ENCODE measurements at places on chromosomes 11 and 22.

DNA sequence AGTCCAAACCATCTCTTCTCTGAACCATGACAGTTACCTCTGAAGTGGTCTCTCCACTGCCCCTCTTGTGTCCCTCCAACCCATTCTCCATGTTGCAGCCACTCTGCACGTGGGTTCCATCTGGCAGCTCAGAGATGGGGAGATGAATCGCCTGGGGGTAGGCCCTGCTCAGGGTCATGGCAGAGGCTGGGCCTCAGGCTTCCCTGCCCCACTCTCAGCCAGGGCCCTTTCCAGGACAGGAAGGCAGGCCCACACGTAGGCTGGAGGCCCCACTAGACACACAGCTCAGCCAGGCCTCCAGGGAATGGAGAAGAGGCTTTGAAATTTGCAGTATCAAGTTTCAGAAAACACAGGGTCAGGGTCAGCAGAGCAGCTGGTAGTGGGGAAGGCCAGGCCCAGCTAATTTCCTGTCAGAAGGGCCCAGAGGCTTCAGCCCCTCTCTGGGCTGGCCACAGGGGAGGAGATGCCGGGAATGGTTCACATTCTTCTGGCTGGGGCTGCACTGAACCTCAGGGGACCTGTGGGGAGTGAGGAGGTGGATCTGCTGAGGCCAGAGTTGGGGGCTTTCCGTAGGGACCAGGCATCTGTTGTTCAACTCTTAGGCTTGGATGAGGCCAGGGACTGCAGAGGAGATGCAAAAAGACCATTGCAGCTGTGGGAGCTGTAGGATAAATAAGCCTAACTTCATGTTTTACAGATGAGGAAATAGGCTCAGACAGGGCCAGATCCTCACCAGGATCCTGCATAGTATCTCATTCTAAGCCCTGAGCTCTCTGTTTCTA lies 101.6 kb downstream of the SWAP70 start:
- DNase-seq: no peak

DNA sequence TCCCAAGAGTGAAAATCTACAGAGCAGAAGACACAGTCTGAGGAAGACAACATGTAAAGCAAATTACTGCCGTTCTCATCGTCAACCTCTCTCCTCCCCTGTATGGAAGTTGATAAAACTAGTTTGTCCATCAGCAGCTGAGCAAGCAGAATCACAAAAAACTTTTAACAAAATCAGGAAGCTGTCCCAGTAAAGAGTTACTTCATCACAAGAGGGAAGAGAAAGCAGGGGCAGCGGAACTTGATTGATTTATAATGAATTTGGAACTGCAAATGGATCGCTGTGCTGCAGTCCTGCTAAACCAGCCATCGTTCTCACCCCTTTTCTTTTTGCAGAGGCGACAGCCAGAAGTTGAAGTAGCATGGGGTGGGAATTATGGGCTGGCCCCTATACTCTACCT lies 13.7 kb upstream of the UCP3 start:
- DNase-seq: no peak

DNA sequence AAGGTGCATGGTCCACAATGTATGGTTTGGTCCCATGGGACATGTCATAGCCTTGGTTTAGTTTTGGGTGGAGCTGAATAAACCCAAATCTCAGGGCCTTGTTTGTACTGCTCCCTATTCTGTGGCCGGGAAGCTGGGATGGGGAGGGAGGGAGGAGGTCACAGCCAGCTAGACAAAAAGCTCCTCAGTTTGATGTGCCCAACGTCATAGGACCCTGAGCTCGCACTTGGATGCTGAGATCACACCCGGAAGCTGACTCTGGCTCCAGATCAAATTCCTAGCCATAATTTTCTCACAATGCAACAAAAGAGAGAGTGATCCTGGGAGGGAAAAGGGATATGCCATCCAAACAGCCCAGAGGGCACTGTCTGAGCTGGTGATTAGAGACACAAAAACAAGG lies 1.5 kb downstream of the HSPB2 start:
- no peak for DNase-seq

DNA sequence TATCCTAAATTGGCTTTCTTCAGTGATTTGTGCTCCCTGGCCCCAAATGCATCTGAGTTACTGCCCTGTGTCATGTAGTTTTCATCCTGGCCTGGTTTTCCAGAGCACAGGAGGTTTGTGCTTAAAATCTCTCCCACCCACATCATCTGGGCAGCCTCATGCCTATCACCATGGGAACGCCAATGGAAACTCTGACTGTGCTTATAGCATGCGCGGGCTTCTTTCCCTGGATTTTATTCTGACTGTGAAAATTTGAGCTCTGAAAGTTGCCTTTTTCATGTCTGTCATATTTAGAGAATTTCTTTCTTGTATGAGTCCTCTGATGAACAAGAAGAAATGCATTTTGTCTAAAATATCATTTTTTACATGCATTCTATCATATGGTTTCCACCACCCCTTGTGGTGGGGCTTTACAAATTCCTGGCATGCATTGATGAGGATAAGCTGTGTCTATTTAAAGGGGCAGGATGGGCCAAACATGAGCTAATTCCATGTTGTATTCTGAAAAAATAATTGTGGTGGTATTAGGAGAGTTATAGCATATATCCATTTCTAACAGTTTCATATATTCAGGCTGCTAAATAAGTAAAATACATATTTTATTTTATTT lies 55.1 kb downstream of the IRAG1 start:
- DNase-seq: no peak

GRCh38 chr22:25786165-25786564 lies 44.2 kb downstream of the MYO18B start:
- no peak for DNase-seq

DNA sequence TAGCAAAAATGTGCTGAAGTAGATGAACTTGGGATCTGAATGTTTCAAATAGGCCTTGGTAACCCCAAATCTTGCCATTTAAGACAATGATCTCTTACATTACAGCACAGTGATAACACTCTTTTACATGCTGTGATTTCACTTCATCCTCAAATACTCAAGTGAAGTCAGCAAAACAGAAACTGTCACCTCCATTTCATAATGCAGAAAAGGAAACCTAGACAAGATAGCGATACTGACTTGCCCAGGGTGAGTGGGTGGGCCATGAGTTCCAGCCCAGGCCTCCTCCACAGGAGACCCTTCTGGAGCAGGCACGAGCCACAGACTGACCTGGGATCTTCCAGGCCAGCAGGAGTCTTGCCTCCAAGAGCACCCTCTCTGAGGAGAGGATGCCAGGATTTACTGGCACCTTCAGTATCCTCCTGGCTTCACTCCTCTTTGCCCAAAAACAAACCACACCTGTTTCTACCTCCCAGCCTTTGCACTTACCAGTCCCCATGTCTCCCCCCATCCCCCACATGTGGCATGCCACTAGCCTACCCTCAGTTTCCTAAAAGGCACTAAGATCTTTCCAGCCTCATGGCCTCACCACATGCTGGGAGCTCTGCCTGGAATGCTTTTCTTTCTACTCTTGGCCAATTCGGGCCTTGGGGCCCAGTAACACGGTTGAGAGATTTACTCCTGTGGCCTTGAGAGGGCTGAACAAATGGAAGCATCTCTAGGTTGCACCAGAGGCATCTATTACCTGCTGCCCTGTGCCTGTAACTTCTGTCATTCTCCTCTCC lies 1.9 kb upstream of the DGAT2 start:
- peak; percentile 20 for DNase-seq

DNA sequence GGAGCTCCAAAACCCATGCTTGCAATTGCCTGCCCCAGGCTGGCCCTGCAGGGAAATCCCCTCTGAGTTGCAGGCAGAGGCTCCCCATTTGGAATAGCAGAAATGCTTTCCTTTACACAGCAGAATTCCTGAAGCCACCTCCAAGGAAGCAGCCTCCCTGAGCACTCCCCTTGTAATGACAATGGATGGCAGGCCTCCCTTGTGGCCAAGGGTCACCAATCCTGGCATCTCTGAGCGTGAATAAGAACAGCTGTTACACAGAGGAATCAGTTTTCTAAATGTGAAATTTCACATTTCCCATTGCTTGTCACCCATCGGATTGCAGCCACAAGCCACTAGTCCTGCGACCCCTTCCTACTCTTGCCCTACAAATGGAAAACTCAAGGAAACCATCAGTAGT lies 107.6 kb downstream of the GALNT18 start:
- no peak for DNase-seq

- DNase-seq: no peak
Observed at GRCh38 chr11:2318123-2318522, 16.3 kb downstream of the TSPAN32 start.

DNA sequence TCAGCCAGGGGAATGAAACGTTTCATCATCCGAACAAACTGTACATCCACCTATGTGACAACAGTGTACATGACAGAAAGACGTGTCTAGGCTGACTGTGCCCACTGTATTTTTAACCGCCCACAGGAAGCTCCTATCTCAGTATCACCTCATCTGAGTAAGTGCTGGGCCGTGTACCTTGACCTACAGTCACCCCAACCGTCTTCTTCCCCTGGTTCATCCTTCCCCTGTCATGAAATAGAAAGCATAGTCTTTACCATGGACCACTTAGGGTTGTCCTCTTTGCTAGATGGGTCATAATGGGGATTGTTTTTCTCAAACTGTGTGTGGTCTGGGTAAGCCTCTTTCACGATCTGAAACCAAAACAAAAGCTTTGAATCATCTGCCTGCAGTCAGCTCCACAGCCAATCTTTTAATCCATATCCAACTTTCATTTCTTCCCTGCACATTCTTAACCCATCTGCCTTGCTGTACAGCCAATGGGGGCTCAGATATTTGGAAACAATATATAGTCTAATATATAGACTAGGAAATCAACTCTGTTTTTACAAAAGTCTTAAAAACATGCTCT lies 4.2 kb downstream of the THYN1 start:
- no peak for DNase-seq

DNA sequence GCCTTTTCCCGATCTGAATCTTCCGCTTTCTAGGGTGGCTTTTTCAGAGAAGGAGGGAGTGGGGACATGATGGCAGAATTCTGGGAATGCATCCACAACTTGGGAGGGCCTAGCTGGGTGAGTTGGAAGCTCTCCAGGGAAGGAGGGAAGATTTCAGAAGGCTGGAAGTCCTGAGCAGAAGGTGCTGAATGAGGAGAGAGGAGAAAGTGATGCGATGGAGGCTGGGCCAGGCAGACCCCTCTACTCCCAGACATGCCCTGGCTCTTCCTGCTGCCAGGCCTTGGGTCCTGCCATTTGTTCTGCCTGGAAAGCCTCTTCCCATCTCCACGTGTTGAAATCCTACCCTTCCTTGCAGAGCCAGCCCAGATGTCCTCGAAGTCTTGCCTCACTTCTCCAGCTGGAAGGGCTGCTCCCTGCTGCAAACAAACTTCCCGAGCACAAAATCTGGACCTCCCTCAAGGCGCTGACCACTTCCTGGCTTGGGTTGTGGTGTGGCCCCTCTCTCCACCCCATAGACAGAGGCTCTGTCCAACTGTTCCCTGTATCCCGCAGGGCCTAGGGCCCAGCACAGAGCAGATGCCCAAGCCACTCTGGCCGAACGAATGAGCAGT lies 16.8 kb downstream of the LRRC32 start:
- DNase-seq: no peak

GRCh38 chr11:119635776-119636175 lies 93.2 kb downstream of the NECTIN1 start:
- no peak for DNase-seq

DNA sequence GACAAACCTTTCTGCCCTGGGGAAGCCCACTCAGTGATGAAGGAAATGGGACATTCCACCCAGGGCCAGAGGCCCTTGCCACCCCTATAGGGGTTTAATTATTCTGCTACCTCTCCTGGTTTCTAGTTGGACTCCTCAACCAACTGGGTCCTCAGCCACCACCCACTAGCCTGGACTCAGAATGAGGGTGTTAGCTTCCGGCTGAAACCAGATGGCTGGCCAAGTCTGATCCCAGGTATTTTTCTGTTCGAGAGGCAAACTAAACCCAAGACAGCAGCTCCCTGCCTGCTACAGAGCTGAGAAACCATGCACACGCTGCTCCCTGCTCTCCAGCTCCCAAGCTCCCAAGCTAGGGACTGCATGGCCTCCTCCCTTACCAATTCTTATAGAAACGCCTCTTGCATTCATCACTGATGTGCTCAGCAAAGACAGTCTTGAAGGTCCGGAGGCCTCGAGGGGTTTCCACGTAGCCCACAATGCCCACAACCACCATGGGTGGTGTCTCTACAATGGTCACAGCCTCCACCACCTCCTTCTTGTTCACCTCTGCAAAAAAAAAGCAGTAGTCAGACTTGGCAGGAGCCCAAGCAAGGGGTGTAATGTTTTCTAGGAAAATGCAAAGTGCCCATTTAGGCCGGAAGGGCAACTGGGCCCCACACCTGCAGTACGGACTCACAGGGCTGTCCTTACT lies 2.2 kb downstream of the RPL3 start:
- DNase-seq: no peak

- no peak for DNase-seq
Observed at GRCh38 chr11:1116104-1116503, 41.4 kb downstream of the MUC2 start.

GRCh38 chr22:26568207-26568706 lies 21.7 kb downstream of the TPST2 start:
- DNase-seq: no peak

- DNase-seq: no peak
Observed at GRCh38 chr11:17927681-17928343, 85.0 kb downstream of the SERGEF start.

Data from T-helper 1 cell (primary cell).